CD4-positive, alpha-beta T cell treated with Interleukin-21 for 1 hour (primary cell): ENCODE measurements at places on chromosomes 5 and 9.

GRCh38 chr5:95725071-95725820 lies 5.9 kb upstream of the RHOBTB3 start:
- no peak for DNase-seq

- no peak for DNase-seq
These were observed 68.7 kb downstream of the MARCHF3 start for GRCh38 chr5:126961702-126962101.

DNA sequence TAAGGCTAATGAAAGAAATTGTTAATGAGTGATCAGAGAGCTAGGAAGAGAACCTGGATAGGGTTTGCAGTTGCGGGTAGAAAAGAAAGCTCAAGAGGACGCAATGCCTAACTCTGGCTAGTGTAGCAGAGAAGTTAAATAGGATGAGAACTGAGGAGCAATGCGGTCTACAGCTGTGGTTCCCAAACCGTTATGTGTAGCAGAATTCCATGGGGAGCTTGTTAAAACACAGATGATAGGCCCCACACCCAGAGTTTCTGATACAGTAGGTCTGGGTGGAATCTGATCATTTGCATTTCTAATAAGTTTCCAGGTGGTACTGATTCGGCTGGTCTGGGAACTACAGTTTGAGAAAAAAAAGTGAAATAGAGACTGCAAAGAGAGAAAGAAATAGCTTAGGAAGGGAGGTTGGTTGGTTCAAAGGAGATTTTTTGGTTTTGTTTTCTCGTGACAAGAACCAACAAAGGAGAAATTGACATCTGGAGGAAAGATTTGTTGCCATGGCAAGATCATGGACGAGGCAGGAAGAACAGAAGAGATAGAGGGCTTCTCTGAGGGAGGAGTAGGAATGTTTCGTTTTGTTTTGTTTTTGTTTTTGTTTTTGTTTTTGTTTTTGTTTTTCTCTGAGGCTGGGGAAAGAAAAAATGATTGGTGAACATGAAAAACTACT lies 276.1 kb downstream of the ARRDC3 start:
- no peak for DNase-seq

DNA sequence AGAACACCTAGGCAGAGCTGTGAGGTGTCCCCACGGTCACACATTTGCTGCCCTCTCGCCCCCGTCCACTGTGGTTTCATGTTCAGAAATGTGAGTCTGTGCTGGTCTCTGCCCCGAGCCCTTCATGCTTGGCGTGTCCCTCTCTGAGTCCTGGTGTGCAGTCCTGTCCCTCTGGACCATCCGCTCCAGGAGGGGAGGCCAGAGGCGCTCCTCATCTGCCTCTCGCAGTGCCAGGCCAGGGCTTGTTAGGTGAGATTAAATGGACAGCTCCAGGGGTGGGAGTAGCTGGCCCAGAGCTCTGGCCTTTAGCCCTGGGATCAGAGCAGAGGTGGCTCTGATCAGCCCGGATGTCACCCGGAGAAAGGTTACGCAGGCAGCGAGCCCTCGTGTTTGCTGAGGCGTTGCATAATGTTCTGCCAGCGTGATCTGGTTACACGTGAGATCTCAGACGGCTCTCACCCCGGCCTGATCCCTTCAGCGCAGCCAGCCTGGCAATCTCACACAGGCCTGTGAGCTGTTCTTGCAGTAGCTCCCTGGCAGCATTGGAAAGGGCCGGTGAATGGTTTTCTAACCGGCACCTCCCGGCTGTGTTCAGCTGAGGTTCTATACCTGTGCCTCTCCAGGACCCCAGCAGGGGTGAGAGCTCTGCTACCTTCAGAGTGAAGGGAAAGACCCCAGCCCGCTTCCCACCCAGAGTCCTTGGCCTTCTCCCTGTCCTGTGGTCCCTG lies 24.5 kb downstream of the PTGES2 start:
- no peak for DNase-seq

DNA sequence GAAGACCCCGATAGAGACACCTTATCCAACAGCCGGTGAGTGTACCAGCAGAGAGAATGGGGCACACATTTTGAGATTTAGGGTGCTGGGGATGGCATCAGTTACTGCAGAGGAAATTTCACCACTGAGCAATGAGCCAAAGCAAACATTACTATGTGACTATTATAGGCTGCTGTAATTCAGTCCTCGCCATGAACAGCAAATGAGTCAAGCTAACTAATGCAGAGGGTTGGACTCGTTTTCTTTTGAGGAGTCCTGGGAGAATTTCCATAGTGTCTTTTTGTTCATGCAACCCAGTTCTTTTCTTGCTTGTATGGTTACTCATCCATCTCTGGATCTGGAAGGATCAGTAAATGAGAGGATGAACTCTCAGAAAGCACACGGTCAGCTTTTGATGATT lies 323.8 kb downstream of the PSAT1 start:
- DNase-seq: no peak

DNA sequence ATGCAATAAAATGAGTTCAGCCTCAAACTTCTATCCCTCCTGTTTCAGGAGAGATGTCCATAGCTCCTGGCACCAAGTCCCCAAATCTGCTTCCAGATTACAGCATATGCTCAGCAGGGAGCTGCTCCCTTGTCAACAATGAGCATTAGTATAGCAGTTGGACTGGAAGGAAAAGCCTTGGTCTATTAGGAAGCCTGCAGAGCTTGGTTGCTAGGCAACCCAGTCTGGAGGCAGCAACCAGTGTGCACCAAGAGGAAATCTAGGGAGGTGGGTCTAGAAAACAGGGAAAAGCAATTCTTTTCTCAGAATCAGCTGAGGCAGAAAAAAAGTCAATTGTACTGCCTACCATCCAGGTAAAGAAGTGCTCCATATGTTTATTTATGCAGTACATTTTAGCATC lies 229.5 kb upstream of the NMUR2 start:
- no peak for DNase-seq

GRCh38 chr5:56369361-56369811 lies 136.3 kb upstream of the ANKRD55 start:
- no peak for DNase-seq

GRCh38 chr9:137114220-137114612 lies 317 bp downstream of the DPP7 start:
- no peak for DNase-seq

DNA sequence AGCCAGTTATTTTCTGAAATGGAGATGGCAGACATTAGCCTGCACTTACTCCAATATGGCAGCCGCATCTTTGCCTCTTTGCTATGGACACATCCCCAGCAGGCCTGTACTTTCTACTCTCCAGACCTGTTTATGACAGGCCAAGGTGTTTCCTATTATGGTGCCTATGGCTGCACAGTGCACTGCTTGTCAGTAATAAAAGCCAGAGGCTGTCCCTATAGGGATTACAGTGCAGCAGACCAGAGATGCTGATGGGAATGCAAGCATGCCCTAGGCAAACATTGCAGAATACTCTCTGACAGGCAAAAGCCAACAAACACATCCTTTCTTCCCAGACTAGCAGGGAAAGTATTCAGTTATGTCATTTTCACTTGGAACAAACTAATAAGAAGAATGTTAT lies 442.9 kb downstream of the RAB3C start:
- DNase-seq: no peak

DNA sequence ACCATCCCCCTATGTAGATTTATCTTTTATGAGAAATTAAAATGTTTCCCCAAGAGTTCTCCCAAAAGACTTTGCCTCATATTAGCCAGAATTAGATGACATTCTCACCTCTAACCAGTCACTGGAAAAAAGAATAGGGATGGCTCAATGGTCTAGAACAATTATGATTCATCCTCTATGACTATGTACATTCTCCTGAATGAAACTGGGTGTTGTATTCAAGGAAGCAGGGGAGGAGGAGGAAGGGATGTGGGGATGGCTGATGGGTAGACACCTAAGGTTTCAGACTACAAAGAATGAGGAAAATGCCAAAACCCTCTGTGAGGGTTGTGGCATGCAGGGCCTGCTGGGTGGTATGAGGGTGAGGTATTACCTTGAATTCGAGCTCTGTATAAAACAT lies 49.5 kb upstream of the BRINP1 start:
- no peak for DNase-seq

GRCh38 chr5:158977642-158978041 lies 122.1 kb downstream of the EBF1 start:
- DNase-seq: no peak

DNA sequence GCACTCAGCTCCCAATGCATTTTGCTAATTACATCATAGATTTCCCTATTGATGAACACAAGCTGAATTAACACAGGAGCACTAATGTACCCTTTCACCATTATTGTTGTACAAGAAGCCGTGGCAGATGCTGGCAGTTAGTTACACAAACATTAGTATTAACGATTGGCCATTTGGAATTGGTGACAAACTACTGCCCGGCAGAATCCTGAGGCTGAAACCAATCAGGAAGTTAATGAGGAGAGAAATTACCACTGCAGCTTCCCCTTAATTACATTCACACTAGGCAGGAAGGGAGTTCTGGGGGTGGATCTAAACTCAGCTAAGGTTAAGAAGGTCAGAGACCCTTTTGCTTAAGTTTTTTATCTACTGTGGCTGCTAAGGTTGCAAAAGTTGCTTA lies 9.6 kb upstream of the DMRT3 start:
- no peak for DNase-seq

GRCh38 chr5:179772351-179772750 lies 21.4 kb upstream of the LTC4S start:
- no peak for DNase-seq

- no peak for DNase-seq
These were observed 20.7 kb upstream of the JADE2 start for GRCh38 chr5:134504629-134505300.

DNA sequence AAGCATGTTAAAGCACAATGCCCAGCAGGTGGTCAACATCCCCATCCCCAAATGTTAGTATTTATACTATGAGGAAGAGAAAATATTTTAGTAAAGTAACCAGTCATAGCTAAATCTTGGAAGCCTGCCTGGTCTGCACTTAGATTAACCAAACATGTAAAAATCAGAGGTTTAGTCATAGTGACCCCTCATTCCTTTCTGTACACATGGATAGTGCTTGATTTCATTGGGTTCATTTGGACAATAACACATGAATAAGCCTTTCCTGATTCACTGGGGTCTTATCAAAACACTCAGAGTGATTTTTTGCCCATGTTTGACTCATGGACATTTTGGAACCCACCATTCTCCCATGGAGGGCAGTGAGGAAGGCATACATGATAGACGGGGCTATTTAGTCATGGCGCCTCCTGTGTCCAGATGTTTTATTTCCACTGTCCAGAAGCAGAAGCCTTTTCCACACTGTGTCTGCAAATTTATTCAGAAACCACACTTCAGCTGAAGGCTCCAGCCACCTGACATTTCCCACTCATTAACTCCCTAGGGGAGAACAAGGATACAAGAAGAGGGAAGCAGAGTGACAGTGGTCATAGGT lies 32.5 kb downstream of the OR1J1 start:
- no peak for DNase-seq

DNA sequence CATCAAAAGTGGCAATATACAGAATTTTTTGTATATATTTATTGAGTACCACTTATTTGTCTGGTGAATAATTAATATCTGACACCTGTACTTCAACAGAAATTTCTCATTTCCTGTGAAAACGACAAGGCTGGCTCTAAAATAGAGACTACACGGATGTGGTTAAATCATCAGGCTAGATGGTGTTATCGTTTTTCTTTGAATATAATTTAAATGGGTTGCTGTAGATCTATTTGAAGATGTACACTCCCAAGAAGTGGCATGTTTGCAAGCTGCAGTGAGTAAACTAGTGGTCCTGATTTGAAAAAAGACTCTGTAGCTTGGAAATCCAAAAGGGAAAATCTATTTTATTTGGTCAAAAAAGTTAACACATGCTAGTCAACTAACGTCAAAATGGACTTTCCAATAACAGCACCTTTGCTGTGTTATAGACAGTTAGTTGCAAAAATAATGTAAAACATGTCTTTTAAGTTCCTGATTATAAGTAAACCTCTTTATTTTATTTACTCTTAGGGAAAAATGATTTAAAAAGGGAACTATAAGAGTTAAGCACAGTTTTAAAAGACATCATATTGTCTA lies 13.8 kb downstream of the ST8SIA4 start:
- DNase-seq: peak; percentile 70

GRCh38 chr9:87392086-87392485 lies 105.6 kb upstream of the DAPK1 start:
- no peak for DNase-seq

GRCh38 chr5:980001-980588 lies 28.5 kb upstream of the NKD2 start:
- DNase-seq: no peak

DNA sequence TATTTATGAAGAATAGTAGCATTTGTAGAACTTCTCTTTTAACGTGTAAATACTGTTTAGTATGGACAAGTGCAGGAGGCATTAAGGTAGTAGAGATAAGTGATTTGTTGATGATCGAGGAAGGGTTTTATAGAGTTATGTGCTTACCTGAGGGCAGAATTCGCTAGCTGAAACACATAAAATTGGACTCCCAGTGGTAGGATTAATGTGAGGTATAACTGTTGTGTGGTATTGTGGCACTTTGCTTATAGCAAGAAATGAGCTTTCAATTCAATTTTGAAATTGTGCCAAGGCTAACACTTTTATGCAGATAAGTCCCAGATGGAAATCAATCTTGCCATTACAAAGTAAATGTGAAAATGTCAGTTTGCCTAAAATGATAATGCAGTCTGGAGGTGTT lies 1.2 kb downstream of the AP3S1 start:
- DNase-seq: peak; percentile 8

DNA sequence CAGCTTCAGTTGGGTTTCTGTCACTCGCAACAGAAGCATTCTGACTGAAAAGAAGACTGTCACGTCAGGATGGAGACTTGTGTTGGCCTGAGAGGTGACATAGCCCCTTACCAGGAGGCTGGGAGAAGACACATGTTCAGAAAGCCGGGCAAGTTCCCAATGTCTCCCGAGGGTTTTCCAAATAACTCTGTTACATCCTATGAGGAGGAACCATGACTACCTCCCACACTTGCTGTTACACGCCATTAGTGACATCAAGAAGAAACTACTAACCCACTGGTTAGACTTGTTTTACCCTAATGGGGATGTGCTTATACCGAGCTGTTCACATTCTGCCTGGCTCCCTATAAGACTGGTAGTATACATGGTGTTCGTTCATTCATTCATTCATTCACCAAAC lies 33.3 kb downstream of the SH3PXD2B start:
- DNase-seq: no peak

GRCh38 chr9:131534721-131535237 lies 3.7 kb upstream of the UCK1 start:
- DNase-seq: no peak

DNA sequence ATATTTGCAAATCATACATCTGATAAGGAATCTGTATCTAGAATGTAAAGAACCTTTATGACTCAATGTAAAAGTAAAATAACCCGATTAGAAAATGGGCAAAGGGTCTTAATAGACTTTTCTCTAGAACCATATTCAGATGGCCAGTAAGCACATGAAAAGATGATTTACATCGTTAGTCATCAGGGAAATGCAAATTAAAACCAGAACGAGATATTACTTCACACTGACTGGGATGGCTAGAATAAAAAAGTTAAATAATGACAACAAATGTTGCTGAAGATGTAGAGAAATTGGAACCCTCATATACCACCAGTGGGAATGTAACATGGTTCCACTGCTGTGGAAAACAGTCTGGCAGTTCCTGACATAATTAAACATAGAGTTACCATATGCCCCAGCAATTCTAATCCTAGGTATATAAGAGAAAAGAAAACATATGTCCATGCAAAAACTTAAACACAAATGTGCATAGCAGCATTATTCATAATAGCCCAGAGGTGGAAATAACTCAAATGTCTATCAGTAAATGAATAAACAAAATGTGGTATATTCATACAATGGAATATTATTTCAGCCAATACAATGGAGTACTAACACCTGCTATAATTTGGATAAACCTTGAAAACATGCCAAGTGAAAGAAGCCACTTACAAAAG lies 100.4 kb upstream of the MAMDC2 start:
- no peak for DNase-seq
